ENCODE measurements at places on chromosomes 4 and X.

- DNase-seq, result no peak
Measured at GRCh38 chr4:42347076-42347475, 50.2 kb upstream of the SHISA3 start.

DNA sequence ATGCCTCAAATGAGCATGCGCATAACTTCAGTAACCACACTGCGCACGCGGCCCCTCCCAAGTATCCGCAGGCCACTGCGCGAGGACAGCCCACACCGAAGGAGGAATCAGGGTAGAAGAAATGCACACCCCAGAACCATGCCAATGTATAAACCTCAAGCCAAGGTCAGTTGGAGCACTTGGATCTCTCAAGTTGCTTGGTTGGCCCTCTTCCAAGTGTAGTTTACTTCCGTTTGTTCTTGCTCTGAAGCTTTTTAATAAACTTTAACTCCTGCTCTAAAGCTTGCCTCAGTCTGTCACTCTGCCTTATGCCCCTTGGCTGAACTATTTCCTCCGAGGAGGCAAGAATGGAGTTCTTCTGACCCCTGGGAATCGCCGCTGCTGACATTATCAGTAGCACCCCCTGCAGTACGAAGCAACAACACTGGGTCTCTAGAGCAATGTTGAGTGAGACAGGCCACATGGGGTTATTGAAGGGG is 22.0 kb upstream of the SPINK2 start:
- DNase-seq, result no peak

GRCh38 chr4:52949336-52949735 is 87.2 kb downstream of the RASL11B start:
- no peak for DNase-seq

DNA sequence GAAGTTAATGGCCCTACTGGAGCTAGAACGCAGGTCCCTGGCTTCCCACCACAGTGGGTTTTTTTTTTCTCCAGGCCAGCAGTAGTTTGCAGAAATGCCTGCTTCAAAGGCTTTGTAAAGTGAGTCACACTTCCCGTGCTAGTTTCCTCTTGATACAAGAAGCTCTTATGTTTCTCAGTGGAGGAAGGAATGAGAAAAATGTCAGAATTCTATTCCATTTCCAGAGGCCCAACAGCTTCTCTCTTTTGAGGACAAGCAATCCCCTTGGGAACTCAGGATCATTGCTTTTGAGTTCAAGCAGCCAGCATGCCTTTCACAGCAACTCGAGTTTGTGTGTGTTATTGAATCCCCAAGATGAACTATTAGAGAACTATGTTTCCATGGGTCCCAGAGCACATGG is 134.3 kb downstream of the GUCY2F start:
- DNase-seq, result peak; percentile 1

DNA sequence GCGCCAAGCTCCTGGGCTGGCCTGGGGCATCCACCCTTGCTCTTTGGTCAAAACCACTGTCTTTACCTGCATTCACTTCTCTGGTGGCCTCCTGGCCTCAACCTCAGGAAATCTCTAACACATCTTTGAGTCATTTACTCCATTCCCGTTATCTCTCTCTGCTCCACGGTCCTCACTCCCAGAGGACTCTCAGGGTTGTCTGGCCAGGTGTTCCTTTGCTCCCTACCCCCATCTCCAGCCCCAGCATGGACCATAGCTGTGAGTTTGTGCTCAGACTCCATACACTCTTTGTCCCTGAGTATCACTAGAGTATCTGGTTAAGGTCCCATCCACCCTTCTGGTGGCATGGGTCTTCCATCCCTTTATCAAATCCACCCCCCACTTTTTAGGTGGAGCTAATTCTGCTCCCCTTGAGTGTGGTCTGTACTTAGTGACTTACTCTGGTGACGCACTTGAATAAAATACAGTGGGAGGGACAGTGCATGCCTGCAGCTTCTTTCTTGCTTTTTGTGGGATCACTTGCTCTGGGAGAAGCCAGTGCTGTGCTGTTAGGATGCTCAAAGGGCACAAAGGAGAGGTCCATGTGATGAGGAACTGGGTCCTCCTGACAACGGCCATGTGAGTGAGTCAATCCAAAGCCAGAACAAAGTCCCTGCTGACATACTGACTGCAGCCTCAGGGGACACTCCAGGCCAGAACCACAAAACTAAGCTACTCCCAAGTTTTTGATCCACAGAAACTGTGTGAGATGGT is 44.3 kb downstream of the IGFBP7 start:
- peak; percentile 62 for DNase-seq

DNA sequence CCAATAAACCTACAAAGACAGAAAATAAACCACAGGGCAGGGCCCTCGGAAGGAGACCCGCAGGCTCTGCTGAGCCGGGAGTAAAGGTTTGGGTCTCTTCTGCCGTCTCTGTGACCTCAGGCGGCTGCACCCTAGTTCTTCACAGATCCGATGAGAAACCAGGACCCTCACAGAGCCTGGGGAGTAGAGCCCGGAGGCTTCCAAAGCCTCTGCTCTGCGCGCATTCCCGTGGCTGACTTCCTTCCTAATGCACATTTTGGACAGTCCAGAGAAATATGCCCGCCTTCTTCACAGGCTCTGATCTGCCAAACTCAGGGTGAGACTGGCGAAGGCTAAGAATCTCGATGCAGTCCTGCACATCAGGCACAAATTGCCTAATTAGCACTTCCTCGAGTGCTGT is 245.5 kb downstream of the EVC2 start:
- no peak for DNase-seq

- DNase-seq, result no peak
Measured at GRCh38 chrX:40084471-40085101, 13.2 kb downstream of the BCOR start.

- DNase-seq, result peak; percentile 10
Measured at GRCh38 chrX:110568441-110568840, 209.8 kb downstream of the RTL9 start.

DNA sequence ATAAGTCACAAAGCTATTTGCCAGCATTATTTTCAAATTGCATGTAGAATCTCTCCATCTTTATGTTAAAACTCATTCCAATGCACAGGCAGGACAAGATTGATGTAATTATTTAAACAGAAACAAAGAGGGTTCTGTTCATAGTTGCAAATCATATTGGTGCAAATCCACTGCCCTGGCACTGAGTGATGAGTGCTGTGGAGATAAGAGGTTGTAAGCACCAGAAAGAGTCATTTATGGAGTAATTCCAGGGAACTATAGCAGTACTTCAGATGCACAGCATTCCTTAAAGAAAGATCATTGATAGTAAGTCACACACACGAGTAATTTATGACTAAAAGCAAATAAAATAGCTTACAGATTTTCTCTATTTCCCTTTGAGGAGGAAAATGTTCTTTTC is 337.7 kb upstream of the CTSO start:
- DNase-seq, result peak; percentile 22

GRCh38 chrX:19867411-19867732 is 20.0 kb downstream of the SH3KBP1 start:
- DNase-seq, result peak; percentile 76

- DNase-seq, result peak; percentile 27
Measured at GRCh38 chrX:43474321-43474720, 181.8 kb upstream of the MAOA start.

DNA sequence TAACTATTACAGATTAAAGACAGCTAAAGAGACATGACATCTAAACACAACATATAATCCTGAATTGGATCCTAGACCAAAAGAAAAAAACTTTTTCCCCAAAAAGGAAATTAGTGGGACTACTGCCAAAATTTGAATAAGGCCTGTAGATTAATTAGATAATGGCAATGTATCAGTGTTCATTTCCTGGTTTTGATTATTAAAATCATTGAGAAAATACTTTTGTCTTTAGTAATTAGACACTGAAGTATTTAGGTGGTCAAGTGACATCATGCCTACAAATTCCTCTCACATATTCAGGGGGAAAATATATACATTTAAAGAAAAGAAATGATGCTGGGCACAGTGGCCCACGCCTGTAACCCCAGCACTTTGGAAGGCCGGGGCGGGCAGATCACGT is 10.4 kb upstream of the USO1 start:
- no peak for DNase-seq

DNA sequence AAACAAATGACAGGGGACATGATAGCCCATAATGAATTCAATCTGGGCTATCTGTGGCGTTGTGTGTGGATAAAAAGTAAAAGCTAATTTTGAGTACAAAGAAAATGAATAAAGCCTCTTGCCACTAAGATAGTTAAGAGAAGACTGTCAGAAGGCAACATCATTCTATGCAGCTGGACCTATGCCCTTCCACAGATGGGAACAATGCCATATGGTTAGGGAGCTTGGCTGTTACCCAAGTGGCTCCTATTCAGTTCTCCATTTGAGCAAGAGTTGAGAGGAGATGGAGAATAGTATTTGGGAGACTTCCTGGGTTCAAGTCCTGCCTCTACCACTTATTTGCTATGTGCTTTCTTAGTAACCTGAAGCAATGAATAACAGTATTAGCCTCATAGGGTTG is 107.7 kb downstream of the ANXA3 start:
- peak; percentile 49 for DNase-seq

- peak; percentile 67 for DNase-seq
Measured at GRCh38 chrX:19046343-19047215, 62.7 kb upstream of the PHKA2 start.

GRCh38 chr4:140012688-140013486 is 141.1 kb downstream of the MAML3 start:
- peak; percentile 84 for DNase-seq

GRCh38 chr4:74284053-74284452 is 24.2 kb upstream of the EPGN start:
- peak; percentile 93 for DNase-seq

GRCh38 chrX:37697169-37697760 is 11.7 kb downstream of the XK start:
- DNase-seq, result no peak

- DNase-seq, result no peak
Measured at GRCh38 chrX:154036513-154036912, 16.8 kb upstream of the IRAK1 start.

GRCh38 chrX:64427281-64427680 is 32.0 kb upstream of the MTMR8 start:
- no peak for DNase-seq

GRCh38 chrX:137549851-137550664 is 15.9 kb upstream of the ZIC3 start:
- no peak for DNase-seq

DNA sequence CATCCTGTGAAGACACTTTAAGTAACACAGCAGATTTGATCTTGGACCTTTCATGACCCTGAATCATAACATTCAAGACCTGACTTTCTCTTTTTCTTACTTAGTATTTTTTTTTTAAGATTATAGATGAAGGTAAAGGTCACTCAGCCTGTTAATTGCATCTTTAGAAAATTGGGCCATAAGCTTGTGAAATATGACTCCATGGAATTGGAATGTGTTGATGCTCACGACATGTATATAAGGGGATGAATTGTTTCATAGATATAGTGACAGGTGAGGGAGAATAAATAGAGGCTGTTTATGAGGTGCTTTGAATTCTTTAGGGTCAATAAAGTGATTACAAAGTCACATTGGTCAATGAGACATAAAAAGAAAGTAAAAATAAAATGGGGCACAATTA is 27.7 kb upstream of the HS3ST1 start:
- no peak for DNase-seq

- DNase-seq, result peak; percentile 93
Measured at GRCh38 chr4:1192091-1192492, 19.7 kb upstream of the SPON2 start.

- DNase-seq, result no peak
Measured at GRCh38 chr4:6076391-6076790, 58.2 kb upstream of the C4orf50 start.

GRCh38 chrX:123878252-123878721 is 18.4 kb downstream of the XIAP start:
- DNase-seq, result peak; percentile 45

GRCh38 chrX:151543706-151544105 is 19.8 kb upstream of the PASD1 start:
- DNase-seq, result no peak

DNA sequence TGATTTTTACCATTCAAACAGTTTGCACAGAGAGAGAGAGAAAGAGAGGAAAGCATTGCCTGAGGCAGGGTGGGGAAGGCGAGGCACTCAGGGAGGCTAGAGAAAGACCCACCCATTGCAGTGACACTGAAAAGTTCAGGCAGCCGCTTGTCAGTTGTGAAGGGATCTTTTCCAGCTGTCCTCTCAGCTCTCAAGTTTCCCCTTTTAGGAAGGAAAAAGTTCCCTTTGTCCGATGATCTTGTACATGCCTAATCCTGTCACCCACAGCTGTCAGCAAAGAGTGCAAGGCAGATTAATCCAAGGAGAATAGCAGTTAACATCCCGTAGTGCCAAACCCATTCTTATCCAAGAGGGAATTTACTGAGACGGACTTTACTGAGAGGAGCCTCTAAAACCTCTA is 255.0 kb downstream of the MAGEB5 start:
- DNase-seq, result no peak

DNA sequence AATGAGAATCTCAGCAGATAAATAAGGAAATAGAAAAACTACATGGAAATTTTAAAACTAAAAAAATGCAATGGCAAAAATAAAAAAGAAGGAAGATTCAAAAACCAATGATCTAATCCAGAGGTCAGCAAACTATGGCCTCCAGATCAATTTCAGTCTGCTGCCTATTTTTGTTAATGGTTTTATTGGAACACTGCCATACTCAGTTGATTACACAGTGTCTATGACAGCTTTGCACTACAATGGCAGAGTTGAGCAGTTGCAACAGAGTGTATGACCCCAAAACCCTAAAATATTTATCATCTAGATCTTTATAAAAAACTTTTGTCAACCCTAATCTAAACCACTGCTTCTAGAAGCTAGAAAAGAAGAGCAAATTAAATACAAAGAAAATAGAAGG is 170.3 kb downstream of the RAB28 start:
- DNase-seq, result no peak

GRCh38 chrX:53283567-53283966 is 2.2 kb upstream of the IQSEC2 start:
- DNase-seq, result no peak

DNA sequence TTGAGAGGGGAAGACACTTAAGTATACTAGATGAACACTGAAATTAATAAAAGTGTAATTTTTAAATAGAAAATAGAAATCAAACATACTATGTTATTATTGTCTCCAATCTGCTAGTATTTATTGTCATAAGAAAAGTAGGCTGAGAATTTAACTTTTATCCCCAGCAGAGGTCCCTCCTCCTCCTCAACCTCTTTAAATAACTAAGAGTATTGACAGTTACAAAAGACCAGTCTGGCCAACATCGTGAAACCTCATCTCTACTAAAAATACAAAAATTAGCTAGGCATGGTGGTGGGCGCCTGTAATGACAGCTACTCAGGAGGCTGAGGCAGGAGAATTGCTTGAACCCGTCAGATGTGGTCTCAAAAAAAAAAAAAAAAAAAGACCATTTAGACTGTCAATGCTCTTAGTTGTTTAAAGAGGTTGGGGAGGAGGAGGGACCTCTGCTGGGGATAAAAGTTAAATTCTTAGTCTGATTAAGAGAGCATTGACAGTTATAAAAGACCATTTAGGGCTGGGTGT is 4.2 kb downstream of the SLC30A9 start:
- no peak for DNase-seq

DNA sequence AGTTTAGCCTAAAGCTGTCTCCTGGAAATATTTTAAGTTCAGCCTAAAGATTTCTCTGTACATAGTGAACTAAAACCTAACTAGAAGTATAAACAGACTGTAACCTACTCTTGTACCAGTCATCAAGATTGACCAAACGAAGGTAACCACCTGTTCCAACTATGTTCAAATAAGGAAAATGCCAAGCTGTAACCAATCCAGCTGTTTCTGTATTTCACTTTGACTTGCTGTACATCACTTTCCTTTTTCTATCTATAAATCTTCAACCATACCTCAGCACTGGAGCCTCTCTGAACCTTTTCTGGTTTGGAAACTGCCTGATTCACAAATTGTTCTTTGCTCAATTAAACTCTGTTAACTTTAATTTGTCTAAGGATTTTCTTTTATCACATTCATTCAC is 3.1 kb upstream of the CYSLTR1 start:
- no peak for DNase-seq

- peak; percentile 26 for DNase-seq
Measured at GRCh38 chr4:7020290-7020689, 22.9 kb upstream of the TADA2B start.

Measured in M059J (cell line).